ENCODE measurements at places on chromosomes 11 and 22.

- no peak for DNase-seq
Observed at GRCh38 chr11:133207995-133208394, 324.3 kb downstream of the OPCML start.

DNA sequence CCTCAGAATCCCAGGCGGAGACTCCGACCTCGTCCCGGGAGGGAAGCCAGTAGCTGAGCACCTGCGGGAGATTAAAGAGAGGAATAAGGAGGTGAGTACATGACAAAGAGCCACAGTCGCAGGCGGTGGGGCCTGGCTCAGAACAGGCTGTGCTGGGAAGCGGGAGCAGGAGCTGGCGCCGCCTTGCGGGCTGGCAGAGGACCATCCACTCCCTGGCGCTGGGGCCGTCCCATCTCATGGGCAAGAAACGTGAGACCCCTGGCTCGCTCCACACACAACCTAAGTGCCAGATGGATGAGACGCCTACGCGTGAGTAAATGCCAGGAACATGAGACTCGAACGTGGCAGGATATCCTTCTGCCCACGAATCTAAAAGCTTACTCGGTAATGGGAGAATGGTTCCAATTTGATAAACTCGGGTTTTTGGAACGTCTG, 6.3 kb downstream of the CEND1 start:
- DNase-seq: no peak

GRCh38 chr11:8937159-8937558, 4.4 kb upstream of the C11orf16 start:
- no peak for DNase-seq

DNA sequence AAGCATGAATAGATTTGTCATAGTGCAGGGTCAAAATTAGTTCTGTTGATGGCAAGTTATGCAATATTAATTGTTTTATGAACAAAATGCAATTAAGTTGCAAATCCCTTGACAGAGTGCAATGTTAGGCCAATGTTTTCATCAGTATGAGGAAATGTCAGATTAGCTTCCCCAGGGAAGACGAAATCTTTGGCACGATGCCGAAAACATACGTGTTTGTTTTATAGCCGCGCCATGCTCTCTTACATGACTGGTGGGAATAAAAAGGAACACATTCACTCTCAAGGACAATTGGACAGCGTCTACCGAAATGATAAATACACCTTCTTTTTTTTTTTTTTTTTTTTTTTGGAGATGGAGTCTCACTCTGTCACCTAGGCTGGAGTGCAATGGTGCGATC, 27.0 kb downstream of the MFNG start:
- DNase-seq: no peak

DNA sequence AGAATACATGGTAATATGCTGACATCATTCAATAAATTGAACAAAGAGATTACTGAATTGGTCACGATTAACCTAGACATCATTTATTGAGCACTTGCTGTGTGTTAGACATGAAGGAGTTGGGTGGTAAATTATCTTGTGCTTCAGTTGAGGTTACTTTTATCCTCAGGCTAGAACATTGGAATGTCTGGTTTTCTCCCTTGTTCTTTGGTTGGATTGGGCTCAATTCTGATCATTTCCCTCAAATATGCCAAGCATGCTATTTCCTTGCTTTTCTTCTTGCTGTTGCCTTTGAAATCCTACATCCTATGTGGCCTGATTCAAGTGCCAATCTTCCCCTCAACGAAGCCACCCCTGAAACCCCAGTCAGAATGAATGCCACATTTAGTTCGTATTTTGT, 65.8 kb downstream of the DEUP1 start:
- no peak for DNase-seq

GRCh38 chr11:118438314-118438931, 2.1 kb downstream of the KMT2A start:
- DNase-seq: peak; percentile 47
